ENCODE measurements at places on chromosomes 5 and 9.

DNA sequence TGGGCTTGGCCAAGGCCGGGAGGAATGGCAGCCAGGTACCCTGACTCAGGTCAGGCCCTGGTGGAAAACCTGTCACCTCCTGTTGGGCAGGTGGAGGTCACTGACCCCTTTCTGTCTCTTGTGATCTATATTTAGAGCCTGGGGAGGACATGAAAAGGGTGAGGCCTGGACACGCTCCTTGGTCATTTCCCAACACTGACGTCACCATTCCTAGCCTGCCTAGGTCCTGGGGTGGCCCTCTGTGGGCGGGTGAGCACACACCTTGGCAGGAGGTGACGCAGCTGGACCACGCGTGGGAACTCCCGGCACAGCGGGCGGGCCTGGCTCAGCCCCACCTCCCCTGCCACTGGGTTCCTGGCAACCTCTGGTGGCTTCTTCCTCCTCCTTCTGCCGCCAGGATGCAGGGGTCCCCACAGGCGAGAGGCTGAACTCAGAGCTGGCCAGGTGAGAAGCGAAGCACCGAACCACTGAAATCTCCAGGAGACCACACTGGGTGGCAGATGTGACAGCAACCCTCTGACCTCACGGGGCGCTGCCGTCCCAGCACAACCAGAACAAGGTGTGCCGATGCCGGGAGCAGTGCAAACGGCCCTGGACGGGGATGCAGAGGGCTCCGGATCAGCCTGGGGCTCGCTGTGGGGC lies 6.4 kb upstream of the RALGDS start:
- DNase-seq, result no peak

DNA sequence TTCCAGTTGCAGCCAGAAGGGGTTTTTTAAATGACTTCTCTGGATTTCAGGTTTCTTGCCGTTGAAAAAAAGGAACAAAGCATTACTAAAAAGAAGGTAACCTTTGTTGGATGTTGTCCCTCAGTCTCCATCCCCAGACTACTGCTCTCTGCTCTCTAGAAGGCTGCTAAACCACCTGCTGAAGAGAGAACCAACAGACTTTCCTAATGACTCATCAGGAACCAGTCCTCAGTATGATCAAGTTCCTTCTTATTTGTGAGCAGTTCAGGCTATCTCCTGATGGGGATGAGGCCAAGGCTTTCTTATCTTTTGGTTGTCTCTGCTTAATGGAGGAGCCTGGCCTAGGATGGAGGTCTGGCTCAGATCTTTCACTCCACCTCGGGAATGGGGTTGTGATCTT lies 4.1 kb downstream of the KIF4B start:
- no peak for DNase-seq

DNA sequence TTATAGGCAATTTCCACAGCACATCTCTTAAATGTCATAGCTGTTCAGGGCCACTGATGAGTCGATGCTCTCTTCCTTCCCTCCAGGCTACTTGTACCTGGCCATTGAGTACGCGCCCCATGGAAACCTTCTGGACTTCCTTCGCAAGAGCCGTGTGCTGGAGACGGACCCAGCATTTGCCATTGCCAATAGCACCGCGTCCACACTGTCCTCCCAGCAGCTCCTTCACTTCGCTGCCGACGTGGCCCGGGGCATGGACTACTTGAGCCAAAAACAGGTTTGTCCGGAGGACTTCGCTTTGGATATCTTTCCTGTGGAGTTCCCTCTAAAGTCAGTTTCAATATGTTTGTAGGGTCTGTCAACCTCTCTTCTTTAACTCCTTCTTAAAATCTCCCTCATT lies 84.3 kb downstream of the EQTN start:
- DNase-seq, result no peak

DNA sequence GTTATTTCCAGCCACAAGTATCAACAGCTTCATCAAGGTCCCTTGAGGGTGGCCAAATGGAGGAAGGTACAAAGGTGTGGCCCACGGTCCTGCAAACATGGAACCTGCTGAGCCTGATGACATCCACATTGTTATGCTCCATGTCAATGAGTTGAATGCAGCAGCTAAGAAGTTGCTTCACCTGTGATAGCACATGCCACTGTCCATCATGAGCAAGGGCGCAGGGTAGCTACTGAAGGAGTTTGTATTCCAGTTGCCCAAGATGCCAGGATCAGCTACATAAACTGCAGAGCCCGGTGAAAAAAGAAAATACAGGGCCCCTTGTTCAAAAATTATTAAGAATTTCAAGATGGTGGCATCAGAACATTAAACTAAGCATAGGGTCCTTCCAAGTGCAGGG lies 24.2 kb downstream of the LSM11 start:
- no peak for DNase-seq

DNA sequence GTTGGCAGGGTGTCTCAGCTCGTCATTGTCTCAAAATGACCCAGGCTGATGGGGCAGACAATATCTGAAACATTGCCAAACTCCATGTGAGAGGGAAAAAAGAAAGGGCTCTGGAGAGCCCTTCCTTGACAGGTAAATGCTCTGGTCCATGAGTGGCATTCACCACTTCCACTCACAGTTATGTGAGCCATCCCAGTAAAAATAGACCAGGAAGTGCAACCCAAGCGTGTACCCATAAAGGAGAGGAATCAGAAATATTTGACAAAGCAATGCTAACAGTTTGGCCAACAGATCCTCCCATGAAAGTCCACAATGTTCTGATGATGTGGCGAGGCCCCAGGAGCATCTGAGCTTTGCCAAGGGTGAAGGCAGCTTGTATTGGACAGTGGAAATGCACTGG lies 49.4 kb downstream of the ASTN2 start:
- no peak for DNase-seq
